Myocyte (in vitro differentiated cells): ENCODE measurements at places on chromosomes 12 and 14.
A peak's percentile ranks its signal among the peaks of the same experiment; 100 is the strongest.

DNA sequence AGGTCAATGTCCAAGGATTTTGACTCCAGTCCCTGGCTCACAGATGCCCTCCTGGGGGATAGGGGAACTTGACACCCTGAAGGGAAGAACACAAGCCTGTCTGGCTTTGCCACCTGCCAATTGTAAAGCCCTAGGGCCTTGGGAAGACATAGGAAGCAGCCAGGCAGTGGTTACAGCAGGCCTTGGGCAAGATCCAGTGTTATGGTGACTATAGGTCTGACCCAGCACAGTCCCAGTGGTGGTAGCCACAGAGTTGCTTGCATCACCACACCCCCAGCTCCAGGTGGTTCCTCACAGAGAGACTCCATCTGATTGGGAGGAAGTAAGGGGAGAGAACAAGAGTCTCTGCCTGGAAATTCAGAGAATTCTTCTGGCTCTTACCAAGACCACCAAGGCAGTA, 24.2 kb downstream of the OR6C68 start:
- DNase-seq = no peak

DNA sequence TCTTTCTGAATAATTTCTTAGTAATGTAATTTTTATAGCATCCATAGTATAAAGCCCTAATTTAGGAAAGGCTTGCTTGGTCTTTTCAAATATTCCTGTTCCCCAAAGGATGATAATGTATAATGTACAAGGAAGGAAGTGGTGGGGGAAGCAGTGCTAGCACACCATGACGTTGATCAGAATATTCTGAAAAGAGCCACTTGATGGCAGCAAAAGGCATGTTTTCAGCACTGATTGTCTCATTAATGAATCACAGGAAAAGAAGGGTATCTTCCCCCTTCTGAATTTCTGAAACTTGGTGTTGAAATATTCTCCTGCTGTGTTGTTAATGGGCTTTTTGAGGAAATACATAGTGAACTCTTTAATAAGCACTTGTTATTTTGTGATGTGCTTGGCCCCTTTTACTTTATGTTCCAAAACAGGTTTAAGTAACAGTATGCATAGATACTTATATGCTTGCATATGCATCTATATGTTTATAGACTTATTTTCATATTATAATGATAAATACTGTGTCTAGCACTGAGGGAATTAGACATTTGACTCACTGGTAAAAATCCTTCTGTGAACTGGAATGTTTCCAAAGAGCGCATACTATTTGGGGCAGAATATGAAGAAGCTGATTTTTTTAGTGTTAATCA, 122.0 kb downstream of the TMEM117 start:
- peak; percentile 67 for DNase-seq

DNA sequence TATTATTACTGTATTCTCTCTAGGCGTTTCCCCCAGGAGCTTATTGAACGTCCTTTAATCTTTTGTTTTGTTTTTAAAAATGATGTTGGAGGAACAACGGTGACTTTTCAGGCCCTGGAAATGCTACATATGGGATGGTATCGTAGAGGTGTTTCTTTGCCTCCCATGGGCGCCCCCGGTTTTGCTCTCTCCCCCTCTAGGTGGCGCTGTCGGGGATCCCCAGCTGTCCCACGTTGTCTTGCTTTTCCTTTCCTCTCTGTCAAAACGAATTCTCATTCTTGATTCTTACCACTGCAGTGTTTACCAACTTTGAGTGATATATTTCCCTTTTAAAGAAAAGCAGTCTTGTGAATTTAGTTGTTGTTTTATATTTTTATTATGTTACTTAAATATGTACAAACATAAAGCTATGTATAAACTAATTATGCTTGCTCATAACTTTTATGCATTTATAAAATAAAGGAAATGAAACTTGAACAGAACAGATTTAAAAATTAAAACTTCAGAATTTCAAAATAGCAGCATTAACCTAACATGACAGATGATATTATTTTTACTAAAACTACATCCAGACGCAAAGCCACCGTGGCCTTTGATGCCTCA, 171.9 kb downstream of the RGS6 start:
- peak; percentile 9 for DNase-seq

DNA sequence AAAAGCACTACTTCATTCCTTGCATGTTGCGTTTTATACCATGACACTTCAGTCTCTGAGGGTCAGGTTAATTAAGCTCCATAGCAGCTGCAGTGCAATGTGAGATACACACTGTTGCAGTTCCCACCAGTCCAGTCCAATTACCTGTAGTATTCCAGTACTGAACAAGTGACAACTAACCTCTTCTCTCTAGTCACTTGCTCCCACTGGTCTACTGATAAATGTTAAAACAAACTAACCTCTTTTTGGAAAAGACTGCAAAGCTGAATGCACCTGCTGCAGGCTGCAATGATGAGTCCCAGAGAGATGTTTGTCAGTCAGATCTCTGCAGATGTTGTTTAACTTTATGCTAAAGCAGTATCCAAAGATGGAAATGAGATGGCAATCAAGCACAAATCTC, 7.9 kb downstream of the NOVA1 start:
- DNase-seq = no peak

- DNase-seq = no peak
Measured at GRCh38 chr12:41151793-41152192, 36.3 kb upstream of the PDZRN4 start.

GRCh38 chr14:25049568-25050268, at the start of gene STXBP6:
Gene STXBP6 (minus strand): TSS chr14:25050147. CDS start chr14:24974818, 75,329 bp downstream.
- DNase-seq = peak; percentile 81

DNA sequence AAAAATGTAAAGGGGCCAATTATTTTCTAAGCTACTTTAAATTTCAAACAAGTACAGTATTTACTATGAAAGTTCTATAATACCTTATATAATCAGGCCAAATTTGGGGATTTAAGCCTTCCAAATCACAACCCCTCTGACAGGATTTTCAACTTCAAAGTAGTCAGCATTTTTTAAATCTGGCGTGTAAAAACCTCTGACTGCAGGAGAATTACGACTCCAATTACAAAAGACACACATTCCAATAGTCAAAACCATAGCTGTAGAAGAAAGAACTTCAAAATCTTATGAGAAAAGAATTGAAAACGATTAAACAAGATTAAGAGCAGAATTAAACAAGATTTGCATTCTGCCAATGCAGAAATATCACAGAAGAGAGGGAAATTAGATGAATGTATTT, 12.7 kb downstream of the OSBPL8 start:
- DNase-seq = no peak

GRCh38 chr12:117494833-117495655, 133.6 kb upstream of the NOS1 start:
- DNase-seq = no peak

- DNase-seq = peak; percentile 82
Measured at GRCh38 chr12:3520168-3520567, 29.2 kb downstream of the PRMT8 start.

GRCh38 chr14:66056268-66056907, 429.8 kb upstream of the CCDC196 start:
- no peak for DNase-seq

DNA sequence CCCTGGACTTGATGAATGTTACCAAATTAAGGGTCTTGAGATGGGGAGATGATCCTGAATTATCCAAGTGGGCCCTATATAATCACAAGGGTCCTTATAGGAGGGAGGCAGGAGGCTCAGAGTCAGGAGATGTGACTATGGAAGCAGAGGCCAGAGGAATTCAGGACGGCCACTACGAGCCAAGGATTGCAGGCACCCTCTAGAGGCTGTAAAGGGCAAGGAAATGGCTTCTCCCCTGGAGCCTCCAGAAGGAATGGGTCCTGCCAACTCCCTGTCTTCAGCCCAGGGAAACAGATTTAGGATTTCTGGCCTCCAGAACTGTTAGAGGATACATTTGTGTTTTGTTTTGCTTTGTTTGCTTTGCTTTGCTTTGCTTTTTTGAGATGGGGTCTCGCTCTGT, 8.8 kb downstream of the BDKRB1 start:
- no peak for DNase-seq

GRCh38 chr14:103527408-103528145, 1.4 kb upstream of the TRMT61A start:
- peak; percentile 65 for DNase-seq

DNA sequence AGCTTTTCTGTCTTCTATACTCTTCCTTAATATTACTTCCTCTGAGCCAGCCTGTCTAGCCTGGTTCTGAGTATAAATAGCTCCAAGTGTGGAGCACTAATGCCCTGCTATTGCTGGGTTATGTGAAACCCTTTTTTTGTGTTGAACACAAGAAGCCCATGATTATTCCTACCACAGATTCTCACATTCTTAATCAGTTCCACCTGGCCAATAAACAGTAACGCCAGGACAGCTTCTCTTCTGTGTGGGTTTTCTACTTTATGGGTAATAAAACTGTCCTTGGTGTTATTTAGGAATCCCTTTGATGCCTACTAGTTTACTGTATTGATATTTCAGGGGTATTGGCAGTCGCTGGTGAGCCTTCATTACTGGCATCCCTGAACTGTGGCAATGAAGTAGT, 48.9 kb upstream of the LRIG3 start:
- DNase-seq = peak; percentile 11

GRCh38 chr12:2163177-2163941, 110.6 kb downstream of the CACNA1C start:
- DNase-seq = peak; percentile 14

DNA sequence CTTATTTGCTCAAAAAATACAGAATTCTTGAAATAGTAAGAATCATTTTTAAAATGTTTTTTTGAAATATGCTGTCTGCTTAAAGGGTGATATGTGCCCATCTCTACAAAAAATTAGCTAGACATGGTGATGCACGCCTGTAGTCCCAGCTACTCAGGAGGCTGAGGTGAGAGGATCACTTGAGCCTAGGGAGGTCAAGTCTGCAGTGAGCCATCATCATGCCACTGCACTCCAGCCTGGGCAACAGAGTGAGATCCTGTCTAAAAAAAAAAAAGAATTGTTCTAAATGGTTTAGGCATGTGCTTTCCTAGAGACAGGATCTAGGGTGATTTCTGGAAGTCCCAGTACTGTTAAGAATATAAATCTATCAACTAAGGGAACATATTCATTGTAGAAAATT, 75.6 kb upstream of the HECTD1 start:
- no peak for DNase-seq

DNA sequence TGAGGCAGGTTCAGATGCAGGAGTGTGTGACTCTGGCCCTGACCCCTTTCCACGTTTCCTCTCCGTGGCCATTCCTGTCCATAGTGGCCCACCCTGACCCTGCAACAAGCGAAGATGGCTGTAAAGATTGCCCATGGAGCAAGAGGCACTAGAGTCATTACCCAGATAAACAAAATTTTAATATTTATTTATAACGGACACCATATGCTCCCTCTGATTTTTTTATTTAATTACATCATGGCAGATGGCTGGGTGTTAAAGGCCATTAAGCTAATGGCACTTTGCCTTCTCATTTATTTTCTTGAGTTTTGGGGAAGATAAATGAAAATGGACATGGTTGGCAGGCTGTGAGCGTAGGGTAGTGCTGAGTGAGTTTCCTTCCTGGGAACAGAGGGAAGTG, 58.7 kb downstream of the WSCD2 start:
- no peak for DNase-seq

- DNase-seq = no peak
Measured at GRCh38 chr14:19902409-19902808, 18.0 kb upstream of the OR4K5 start.
